T-helper 17 cell (primary cell): ENCODE measurements at places on chromosomes 3 and 15. TPM values are rescaled to one million over a fixed set of nuclear protein-coding genes. Genes with fewer than 3 reads are reported as not detected.

Gene PLSCR1
- 14.8 TPM for total RNA-seq

Gene TNFAIP8L3
- total RNA-seq: not detected

Gene PGBD4
- total RNA-seq: 3.3 TPM

Gene ELL3
- total RNA-seq: 0.63 TPM

Gene EXD1
- total RNA-seq: not detected

Gene CNTN4
- total RNA-seq: not detected

Gene ST3GAL6
- 0.99 TPM for total RNA-seq

Gene MRPL3
- total RNA-seq: 33.1 TPM

Gene PDZRN3
- not detected for total RNA-seq

Gene MRPS22
- total RNA-seq: 31.8 TPM

Gene ZNF385D
- not detected for total RNA-seq

Gene CCR4
- 117 TPM for total RNA-seq

Gene MYZAP
- total RNA-seq: 6.2 TPM

Gene LRRIQ4
- total RNA-seq: not detected

Gene CNBP
- 276 TPM for total RNA-seq

Gene CCDC39
- not detected for total RNA-seq

Gene FAM162A
- total RNA-seq: 18.3 TPM

Gene C3orf22
- not detected for total RNA-seq

Gene HEMK1
- 22.7 TPM for total RNA-seq

Gene NME9
- total RNA-seq: 0.60 TPM

Gene SLC51B
- not detected for total RNA-seq

Gene OR5K2
- not detected for total RNA-seq

Gene XCR1
- total RNA-seq: not detected

Gene LRRC31
- total RNA-seq: not detected

Gene CSTA
- total RNA-seq: 1.3 TPM

Gene WDR93
- total RNA-seq: 0.18 TPM

Gene SUCNR1
- 1.6 TPM for total RNA-seq

Gene TMEM207
- not detected for total RNA-seq

Gene GOLGA8H
- 0.42 TPM for total RNA-seq

Gene ZCWPW2
- total RNA-seq: 0.30 TPM

Gene PP2D1
- total RNA-seq: not detected

Gene SNX22
- 0.42 TPM for total RNA-seq
